ENCODE measurements at places on chromosomes 5 and 9.

DNA sequence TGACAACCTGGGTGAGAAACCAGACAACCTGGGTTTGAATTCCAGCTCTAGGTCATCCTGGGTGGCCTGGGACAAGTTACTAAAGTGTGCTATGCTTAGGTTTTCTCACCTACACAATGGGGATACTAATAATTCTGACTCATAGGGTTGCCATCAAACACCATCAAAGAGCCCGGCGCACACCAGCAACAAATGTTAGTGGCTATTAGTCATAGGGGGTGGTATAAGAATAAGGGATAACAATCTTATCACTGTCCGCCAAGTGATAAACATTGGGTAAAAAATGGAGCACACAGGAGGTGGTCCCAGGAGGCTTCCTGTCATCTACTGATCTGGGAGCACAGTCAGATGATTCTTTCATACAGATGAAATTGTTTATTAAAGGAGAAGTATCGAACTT is 61.4 kb upstream of the AFAP1L1 start:
- peak; percentile 78 for DNase-seq

DNA sequence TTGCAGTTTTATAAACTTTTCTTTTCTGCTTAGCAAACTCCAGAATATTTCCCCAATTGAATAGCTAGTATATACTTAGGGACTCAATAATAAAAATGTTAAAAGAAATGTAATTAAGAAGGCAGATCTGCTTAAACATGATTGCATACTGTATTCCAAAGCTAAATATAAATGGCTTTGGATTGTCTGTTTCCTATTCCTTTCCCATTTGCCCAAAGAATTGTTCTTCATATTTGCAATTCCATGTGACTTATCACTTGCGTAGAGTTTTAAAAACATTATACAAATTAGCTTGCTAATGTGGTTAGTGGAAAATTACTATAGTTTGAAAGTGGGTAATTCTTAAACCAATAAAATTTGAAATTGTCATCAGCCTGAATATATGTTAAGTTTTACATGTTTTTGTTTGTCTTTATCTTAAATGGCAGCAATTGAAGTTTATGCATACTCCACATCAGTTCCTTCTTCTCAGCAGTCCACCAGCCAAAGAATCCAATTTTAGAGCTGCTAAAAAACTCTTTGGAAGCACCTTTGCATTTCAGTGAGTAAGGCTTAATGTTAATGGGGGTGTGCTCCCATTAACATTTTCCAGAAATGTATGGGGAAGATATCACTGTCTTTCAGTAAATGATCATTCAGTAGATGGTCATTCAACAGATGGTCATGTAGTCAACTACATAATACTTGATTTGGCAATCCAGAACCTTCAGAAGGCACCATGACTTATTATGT is 161.2 kb downstream of the PARP8 start:
- no peak for DNase-seq

DNA sequence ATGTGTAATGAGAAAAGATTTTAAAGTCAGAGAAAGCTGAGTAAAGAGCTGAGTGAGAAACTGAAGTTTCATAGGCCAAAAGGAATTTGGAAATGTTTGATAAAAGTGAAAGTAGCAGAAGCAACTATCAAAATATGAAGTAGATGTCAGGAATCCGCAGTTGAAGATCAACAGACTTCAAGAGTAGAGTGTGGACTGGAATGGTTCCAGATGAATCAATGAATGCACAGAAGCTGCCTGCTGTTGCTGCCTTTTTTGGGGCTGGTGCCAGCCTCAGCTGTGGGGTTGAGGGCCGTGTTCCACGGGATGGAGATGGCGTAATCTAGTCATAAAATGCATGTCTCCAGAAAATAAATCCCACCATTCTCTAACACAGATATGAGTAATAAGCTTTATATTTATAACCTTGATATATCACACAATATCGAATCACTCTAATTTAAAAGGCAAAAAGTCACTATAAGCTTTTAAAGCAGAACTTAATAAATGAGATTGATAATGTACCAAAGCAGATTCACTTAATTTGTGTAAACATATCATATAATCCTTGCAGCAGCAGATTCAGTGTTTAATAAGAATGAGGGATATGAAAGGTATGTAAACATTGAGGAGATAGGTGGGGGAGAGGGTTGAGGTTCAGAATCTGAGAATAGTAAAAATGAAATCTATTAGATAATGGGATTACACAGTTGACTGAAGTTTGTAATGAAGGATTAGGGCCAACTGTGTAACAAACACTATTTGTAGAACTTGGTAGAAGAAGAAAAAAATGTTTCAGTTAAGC is 652.3 kb upstream of the FTMT start:
- DNase-seq = no peak

DNA sequence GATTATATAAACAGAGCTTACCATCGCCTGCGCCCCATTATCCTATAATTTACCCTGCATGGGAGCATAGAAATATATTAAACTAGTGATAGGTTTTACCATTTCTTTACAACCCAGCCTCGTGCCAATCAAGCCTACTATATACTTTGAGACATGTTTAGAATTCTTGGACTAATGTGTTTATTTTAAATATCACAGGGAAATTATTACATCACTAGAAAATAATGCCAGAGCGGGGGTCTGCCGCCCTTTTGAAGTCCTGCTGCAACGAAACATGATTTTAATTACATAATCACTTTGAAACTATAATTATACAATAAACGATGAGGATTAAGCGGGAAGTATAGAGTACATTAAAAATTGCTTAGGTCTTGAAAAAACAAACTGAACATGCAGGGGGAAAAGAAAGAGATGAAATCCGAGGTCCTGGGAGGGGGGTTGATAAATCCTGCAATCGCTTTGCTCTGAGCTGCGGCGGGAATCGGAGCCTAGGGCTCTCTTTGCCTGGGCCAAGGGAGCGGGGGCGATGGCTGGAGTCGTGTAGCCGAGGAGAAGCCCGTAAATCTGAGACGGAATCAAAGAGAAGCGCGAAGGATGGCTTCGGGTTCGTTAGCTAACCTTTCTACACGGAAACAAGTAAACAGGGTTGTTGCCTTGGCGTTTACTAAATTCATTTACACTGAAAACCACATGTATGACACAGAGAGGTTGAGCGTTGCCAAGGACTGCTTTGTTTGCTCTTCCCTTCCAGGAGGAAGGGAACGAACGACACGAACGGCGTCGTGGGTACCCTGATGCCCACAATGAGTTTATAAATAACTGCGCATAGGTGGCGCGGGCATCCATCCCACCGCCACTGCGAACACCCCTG is 127.6 kb downstream of the TMEM174 start:
- no peak for DNase-seq

DNA sequence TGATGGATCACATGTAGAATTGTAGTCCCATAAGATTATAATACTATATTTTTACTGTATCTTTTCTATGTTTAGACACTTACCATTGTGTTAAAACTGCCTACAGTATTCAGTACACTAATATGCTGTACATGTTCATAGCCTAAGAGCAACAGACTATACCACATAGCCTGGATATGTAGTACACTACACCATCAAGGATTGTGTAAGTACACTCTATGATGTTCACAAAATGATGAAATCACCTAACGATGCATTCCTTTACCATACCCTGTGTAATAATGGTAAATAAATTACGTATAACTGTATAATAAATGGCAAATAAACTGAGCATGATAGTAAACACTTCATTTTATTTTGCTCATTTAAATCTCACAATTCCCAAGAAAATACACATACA is 60.3 kb downstream of the RICTOR start:
- no peak for DNase-seq

DNA sequence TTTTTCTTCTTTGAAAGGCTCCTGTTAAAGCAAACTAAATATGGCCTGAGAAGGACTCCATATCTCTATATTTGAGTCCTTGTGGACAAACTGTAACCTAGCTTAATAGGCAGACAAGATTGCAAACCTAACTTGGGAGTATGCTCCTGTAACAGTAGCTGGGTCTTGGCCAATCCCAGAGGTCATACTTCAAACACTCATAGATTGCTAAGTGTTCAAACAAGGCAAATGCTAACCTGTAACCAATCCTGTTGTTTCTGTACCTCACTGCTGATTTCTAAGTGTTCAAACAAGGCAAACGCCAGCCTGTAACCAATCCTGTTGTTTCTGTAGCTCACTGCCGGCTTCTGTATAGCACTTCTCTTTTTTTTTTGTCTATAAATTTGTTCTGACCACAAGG is 50.6 kb upstream of the CLK4 start:
- no peak for DNase-seq

DNA sequence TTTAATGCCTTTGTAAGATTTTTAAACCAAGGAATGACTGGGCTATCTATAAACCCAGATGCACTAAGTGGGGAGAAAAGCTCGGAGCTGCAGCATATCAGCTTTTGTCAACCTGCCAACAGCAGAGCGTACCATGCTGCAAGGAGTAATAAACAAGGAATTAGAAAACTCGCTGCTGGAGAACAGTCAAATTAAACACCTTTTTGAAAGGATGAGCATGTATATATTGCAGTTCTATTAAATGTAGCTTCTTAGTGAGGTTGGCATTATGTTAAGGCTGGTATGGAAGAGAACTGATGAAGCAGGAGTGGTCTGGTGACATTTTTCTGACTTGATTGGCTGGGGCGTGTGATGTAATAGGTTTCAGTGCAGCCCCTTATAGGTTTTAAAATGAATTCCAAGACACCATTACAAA is 74.7 kb downstream of the PIK3R1 start:
- DNase-seq = peak; percentile 52

- DNase-seq = no peak
Measured at GRCh38 chr5:157818368-157818767, 40.6 kb downstream of the CLINT1 start.

All from HFFc6 (cell line).